ENCODE measurements at places on chromosomes 2 and 18.

- no peak for DNase-seq
Observed at GRCh38 chr2:129605646-129606045, 373.8 kb upstream of the RAB6C start.

GRCh38 chr18:52875725-52876124 is 535.7 kb downstream of the DCC start:
- DNase-seq = no peak

GRCh38 chr2:218264773-218265561 is 4.2 kb downstream of the GPBAR1 start:
- DNase-seq = no peak

- DNase-seq = no peak
Observed at GRCh38 chr2:234249034-234249735, 198.7 kb downstream of the SPP2 start.

- DNase-seq = no peak
Observed at GRCh38 chr2:63610525-63610924, 21.8 kb downstream of the MDH1 start.

DNA sequence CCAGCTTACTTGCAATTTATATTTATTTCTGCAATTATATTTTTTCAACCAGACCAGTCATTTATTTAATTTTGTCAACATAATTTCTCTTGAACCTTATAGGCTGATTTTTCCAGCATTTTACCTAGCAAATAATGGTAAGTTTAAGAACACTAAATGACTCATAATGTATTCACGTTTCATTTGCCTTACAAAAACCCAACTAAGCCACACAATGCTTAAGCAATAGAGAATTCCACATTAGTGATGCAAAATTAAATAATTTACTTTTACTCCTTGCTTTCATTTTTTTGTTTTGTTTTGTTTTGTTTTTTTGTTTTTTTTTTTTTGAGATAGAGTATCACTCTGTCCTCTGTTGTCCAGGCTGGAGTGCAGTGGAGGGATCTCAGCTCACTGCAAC is 110.4 kb upstream of the VRK2 start:
- DNase-seq = no peak

GRCh38 chr2:233814056-233814835 is 36.1 kb downstream of the MROH2A start:
- no peak for DNase-seq

GRCh38 chr2:156379071-156379470 is 46.5 kb upstream of the NR4A2 start:
- DNase-seq = no peak

GRCh38 chr2:205776720-205777119 is 94.4 kb downstream of the NRP2 start:
- DNase-seq = no peak

DNA sequence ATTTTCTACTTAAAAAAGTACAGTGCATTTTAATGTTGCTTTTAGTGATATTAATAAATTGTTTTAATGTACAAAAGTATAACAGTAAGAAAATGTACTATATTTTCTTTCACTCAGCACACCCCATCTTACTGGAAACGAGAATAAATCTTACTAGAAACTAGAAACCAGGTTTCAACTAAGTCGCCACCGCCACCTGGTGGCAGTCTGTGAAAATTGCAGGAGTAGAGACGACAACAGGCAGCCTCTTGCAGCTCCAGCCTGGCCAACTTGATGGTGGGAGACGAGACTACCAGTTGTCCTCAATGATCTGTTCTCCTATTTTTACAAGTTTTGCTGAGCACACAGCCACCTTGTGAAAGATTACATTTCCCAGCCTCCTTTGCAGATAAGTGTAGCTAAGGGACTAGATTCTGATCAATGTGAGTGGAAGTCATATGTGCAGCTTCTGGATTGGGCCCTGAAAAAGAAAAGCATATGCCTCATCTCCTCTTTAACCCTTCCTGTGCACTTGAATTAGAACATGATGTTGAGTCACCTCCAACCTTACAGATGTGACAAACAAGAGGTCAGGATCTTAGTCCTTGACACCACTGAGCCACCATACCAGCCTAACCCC is 8.7 kb downstream of the OTOF start:
- DNase-seq = peak; percentile 83

GRCh38 chr18:4870177-4870773 is 326.8 kb downstream of the AKAIN1 start:
- DNase-seq = no peak

GRCh38 chr2:45112750-45113149 is 103.5 kb upstream of the SIX2 start:
- DNase-seq = no peak

DNA sequence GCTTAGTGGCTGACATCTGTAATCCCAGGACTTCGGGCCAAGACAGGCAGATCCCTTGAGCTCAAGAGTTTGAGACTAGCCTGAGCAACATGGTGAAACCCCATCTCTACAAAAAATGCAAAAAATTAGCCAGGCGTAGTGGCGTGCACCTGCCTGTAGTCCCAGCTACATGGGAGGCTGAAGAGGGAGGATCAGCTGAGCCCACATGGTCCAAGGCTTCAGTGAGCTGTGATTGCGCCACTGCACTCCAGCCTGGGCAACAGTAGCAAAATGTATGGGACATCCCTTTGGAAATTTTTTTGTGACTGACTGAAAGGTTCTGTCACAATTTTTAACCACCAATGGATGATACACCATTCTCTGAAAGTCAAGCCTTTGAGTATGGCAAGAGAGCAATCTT is 6.3 kb upstream of the COLEC12 start:
- DNase-seq = no peak

GRCh38 chr2:21314322-21314835 is 190.6 kb downstream of the TDRD15 start:
- DNase-seq = no peak

GRCh38 chr2:94880507-94880906 is 9.3 kb downstream of the TEKT4 start:
- DNase-seq = no peak

- DNase-seq = no peak
Observed at GRCh38 chr2:80335411-80335810, 30.9 kb upstream of the LRRTM1 start.

DNA sequence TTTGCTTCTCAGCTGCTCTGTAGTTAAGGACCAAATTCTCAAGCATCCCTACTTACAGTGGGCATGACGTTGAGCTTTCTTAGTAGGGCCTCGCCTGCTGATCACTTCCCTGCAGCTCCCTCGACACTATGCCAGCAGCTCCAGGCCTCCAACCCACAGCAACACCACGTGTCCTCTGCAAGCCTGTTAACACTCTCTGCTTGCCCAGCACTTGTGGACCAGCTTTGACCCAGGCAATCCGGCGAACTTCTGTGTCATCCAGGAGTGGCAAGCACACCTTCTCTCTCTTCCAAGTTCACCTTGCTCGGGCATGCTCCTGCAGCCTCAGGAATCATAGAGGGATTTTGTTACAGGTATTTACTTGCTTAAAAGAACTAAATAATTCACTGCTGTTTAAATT is 138.6 kb upstream of the FHL2 start:
- no peak for DNase-seq

DNA sequence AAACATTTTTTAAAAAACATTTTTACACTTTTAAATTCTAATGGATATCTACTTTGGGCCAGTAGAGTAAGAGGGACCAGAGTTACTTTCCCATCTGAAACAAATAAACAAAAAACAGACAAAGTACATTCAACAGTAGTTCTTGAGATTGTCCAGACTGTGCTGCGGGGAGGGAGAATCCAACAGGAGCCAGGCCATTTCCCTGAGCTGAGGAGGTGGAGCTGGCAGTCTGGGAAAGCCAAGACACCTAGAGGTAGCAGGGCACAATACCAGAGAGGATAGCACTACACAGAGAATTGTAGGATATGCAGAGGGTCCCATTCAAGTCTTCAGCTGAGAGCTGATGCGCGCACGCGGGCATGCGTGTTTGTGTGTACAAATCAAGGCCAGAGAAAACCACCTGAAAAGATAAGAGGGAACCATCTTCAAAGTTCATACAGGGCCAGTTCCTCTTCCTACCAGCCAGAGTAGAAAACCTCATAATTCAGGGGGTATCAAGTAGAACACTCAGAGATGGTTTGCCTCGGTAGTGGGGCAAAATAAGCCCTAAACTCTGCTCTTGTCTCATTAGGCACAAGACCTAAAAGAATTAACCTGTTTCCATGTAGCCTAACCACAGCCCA is 44.0 kb downstream of the PTRHD1 start:
- no peak for DNase-seq

DNA sequence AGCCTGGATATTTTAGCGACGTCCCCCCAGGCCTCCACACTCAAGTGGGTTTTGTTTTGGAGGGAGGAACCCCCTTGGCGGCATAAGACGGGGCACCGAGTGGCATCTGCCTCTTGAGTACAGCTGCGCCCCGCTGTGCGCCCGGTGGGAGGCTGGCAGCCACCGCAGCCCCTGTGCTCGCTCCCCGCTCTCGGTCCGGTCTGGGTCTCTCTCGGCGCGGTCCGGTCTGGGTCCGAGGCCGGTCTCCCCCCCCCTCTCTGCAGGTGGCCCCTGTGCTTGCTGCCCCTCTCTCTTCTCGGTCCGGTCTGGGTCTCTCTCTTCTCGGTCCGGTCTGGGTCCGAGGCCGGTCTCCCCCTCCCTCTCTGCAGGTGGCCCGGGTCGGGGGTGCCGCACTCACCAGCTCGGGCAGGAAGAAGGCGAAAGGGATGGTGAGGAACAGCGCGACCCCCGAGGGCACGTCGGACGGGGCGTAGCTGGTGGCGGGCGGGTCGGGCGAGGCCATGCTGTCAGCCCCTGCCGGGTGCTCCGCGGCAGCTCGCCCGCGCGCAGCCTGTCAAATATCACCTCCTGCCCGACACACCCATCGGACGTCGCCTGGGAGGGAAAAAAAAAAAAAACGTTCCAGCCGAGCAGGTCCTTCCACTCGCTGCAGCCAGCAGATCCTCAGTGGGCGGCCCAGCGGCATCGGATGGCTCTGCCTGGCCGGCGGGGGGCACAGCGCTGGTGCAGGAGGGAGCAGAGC is at the start of gene MALL:
Gene MALL, minus strand, starts transcription at position 532 of the 742 bp plus-strand sequence. Its CDS starts 30 bp downstream, at position 502.
- DNase-seq = no peak

- DNase-seq = no peak
Observed at GRCh38 chr18:36083729-36084128, 16.4 kb upstream of the RPRD1A start.

All from hematopoietic multipotent progenitor cell treated with erythropoietin and hydrocortisone succinate and interleukin-3 and kit ligand, for 8 days (in vitro differentiated cells).